Stimulated activated effector memory CD8-positive, alpha-beta T cell treated with anti-CD3 and anti-CD28 coated beads, Interleukin-12 subunit alpha, Interleukin-12 subunit beta, amount 100 ng/mL, for 72 hours (primary cell): ENCODE measurements at places on chromosomes 11 and 22.

DNA sequence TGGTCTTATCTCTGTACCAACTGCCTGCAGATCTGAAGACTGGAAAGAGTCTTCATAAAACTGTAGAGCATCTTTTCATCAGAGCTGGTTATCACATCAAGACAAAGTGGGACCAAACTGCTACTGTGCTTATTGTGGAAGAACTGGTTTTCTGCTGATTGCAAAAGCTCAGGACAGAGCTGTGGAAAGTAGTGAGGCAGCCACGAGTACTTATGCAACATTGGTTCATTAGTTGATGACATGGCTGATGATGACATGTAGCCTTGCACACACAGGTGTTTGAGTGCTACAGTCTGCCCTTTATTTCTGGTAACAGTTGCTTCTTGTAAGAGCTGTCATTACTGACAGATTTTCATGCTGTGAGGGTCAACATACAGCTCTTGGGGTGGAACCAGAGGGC lies 185.4 kb upstream of the GUCY1A2 start:
- no peak for DNase-seq

GRCh38 chr11:13972043-13972910 lies 9.8 kb downstream of the SPON1 start:
- DNase-seq, result no peak

GRCh38 chr22:29697853-29698598 lies 21.8 kb upstream of the CABP7 start:
- DNase-seq, result no peak

DNA sequence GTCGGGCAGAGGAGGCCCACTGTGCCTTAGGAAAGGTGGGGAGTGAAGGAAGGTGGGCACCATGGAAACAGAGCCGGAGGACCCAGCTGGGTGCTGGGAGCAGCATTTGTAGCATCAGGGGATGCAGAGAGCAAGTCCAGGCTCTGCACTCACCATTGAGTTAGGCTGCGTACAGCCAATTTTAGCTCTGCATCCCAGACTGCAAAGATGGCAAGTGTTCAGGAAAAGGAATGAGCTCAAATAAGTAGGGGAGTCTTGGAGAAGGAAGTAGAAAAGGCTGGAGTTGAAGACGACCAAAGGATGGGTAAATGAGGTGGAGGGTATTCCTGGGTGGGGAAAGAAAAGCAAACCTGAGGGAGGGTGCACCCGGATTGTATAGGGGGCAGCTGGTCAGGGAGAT lies 31.6 kb upstream of the ETS1 start:
- no peak for DNase-seq

DNA sequence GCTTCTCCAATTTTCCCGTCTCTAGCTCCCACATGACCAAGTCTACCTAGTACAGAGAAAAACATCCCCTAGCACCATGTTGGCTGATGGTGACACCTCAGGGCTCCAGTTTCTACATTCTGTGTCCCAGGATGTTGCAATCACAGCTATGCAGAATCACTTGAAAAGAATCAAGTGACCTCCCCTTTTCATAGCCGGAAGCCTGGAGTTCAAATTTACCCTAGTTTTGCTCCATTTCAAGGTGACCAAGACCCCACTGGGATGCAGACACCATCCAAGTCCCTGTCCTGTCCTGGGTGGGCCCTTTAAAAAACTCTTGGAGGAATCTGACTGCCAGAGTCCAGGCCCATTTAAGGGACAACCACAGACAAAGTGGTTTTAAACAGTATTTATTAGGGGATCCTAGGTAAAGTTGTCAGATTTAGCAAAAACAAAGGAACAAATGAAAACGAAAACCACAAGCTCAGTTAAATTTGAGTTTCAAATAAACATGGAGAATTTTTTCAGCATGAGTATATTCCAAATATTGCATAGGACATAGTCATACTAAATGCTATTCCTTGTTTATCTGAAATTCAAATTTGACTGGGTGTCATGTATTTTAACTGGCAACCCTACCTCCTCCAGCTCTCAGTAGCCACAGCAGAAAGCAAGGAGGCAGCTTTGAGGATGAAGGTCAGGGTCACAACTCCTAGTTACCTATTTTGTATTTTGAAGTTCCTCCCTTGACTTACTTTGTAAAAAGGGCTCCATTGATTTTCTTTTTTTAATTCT lies 52.4 kb downstream of the MIAT start:
- DNase-seq, result no peak
